EL (cell line): ENCODE measurements at places on chromosomes 5 and 9.
A peak's percentile ranks its signal among the peaks of the same experiment; 100 is the strongest.

GRCh38 chr5:112686675-112687074 is 51.0 kb upstream of the APC start:
- no peak for DNase-seq

GRCh38 chr5:56277573-56277972 is 44.4 kb upstream of the ANKRD55 start:
- DNase-seq = no peak

GRCh38 chr9:81318571-81318970 is 370.8 kb downstream of the TLE1 start:
- peak; percentile 62 for DNase-seq

DNA sequence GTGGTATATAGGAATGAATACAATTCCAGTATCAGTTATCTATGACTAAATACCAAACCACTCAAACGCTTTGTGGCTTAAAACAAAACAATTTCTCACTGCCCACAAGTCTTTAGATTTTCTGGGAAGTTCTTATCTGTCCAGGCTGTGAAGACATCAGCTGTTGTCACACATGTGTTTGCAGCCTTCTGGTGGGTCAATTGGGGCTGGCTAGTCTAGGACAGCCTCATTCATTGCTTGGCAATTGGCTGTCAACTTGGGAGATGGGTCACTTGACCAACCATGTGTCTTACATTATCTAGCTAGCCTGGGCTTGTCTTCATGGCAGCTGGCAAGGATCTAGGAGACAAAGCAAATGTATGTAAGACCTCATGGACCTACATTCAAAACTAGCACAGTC is 53.8 kb upstream of the PAPPA start:
- DNase-seq = peak; percentile 60

DNA sequence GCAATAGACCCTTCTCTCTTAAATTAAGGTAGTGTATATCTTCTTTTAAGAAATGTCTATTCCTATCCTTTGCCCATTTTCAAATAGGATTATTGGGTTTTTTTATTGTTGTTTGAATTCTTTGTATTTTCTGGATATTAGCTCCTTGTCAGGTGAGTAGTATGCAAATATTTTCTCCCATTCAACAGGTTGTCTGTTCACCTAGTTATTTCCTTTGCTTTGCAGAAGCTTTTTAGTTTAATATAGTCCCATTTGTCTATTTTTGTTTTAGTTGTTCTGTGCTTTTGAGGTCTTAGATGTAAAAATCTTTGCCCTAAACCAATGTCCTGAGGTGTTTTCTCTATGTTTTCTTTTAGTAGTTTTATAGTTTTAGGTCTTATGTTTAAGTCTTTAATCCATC is 104.7 kb downstream of the CWC27 start:
- no peak for DNase-seq

- DNase-seq = no peak
Measured at GRCh38 chr5:128965638-128966302, 482 bp downstream of the SLC27A6 start.

DNA sequence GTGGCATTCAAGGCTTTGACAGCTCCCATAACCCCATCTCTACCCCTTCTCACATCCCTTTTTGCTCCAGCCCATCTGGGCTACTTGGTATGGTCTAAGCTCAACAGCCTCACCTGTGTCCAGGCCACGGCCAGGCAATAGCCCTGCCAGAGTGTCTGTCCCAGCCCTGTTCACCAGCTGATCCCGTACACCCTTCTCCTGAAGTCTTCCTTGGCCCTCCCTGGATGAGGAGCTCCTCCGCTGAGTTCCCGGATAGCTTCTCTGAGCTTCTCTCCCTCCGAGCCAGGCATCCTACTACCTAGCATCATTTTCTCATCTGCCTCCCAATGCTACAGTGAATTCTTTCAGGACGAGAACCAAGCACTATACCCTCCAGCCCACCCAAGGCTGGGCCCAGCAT is 208.2 kb downstream of the DAB2IP start:
- DNase-seq = no peak

- no peak for DNase-seq
Measured at GRCh38 chr9:128485414-128485855, 19.1 kb upstream of the GLE1 start.
